ENCODE measurements at places on chromosomes 5 and 9.

- DNase-seq: no peak
These were observed 1306.3 kb upstream of the ACO1 start for GRCh38 chr9:31078175-31078574.

- DNase-seq: no peak
These were observed 317.0 kb downstream of the ICE1 start for GRCh38 chr5:5739490-5739945.

GRCh38 chr9:132991351-132992300 lies 13.1 kb downstream of the GFI1B start:
- no peak for DNase-seq

DNA sequence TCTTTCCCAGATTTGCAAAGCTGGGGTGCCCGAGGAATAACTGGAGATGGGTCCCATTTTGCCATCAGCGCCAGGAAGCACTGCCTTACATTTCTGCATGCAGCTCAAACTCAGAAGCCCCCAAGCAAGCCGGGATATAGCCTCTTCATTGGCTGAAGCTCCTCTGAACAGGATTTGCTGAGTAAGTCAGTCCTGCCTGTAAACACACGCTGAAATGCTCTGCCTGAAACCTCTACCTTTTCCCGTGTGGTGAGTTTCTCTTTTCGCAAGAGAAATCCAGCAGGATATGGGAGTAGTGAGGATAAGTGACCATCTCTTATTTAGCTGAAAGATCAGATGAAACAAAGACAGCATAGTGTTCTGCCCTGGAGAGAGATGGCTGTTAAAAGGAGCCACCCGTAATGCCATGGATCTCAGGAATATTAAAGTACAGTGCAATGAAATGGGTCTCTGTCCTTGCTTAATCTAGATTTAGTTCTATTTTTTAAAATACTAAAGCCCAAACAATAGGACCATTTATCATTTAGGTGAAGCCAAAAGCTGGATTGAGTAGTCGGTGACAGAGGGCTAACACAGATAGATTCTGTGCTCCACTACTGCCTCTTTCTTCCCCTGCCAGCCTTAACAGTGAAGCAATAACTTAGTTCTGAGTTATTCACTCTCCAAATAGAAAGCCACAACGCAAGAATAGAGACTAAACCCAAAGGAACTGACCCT lies 177.5 kb upstream of the PPP2R2B start:
- DNase-seq: no peak

GRCh38 chr5:148561801-148562311 lies 92.5 kb downstream of the HTR4 start:
- DNase-seq: no peak

DNA sequence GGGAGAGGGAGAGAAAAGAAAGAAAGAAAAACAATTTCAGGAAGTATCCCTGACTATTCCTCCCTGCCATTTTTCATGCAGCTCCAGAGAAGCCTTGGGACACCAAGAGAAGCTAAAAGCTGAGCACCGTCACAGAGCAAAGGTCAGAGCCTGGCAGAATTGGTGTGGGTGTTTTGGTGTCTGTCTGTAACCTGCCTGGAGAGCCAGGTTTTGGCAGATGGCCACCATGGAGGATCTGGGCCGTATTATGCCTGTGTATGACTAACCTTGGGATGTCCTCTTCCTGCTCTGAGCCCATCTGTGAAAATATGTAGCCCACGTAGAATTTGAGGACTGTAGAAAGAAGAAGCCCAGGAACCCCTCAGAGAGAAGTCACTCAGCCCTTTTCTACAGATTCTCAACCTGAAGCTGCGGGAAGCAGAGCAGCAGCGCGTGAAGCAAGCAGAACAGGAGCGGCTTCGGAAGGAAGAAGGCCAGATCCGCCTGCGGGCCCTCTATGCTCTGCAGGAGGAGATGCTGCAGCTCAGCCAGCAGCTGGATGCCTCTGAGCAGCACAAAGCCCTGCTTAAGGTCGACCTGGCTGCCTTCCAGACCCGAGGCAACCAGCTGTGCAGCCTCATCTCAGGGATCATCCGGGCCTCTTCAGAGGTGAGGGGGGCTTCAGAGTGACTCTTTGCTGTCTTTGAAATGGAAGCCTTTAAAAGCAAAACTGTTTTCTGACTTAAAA lies 18.8 kb downstream of the GLE1 start:
- no peak for DNase-seq

- no peak for DNase-seq
These were observed 154.1 kb upstream of the CD180 start for GRCh38 chr5:67350618-67351201.

DNA sequence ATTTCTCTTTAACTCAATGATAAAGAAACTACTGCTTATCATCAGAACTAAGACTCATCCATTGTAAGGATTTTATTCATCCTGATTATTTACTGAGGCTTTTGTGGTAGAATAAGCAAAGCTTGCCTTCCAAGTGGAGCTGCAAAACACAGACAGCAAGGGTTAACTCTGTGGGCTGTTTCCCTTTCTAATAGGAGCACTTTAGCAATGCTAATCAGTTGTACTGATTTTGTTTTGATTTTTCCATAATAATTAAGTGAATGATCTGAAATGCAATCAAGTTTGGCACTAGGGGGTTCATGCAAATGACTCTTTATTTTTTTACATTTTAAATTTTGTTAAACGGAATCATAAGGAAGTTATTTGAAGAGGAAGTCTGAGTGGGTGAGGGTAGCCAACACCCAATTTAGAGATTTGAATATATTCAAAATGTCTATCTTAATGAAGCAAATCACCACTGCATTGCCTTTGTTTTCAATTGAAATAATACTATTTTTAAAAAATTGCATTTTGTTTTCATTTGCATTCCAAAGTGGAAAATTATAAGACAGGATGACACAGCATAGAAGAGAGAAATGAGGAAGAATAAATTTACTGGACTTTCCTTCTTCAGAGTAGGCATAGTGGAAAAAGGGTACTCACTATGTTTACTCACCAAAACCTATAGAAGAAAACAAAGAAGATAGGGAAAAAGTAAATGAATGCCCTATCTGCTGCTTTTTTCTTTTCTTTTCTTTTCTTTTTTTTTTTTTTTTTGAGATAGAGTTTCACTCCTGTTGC lies 36.6 kb downstream of the MEGF10 start:
- DNase-seq: no peak

GRCh38 chr5:33433303-33434240 lies 7.2 kb upstream of the TARS1 start:
- no peak for DNase-seq

All from liver (tissue), 10 donors.